ENCODE measurements at places on chromosomes 12 and 14.
A peak's percentile ranks its signal among the peaks of the same experiment; 100 is the strongest.

GRCh38 chr12:27504507-27504906 is 19.5 kb upstream of the PPFIBP1 start:
- no peak for DNase-seq

- peak; percentile 19 for DNase-seq
These were observed 126.6 kb upstream of the LRIG3 start for GRCh38 chr12:59046763-59047534.

DNA sequence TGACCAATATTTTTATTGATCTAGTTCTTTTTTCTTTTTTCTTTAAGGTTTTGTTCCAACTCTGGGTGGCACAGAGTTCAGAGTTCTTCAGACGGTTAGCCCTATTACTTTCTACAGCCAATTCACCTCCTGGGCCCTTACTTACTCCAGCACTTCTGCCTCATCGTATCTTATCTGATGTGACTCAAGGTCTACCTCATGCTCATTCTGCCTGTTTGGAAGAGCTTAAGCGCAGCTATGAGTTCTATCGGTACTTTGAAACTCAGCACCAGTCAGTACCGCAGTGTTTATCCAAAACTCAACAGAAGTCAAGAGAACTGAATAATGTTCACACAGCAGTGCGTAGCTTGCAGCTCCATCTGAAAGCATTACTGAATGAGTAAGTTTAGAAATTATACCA is 64.7 kb downstream of the VEZT start:
- no peak for DNase-seq

DNA sequence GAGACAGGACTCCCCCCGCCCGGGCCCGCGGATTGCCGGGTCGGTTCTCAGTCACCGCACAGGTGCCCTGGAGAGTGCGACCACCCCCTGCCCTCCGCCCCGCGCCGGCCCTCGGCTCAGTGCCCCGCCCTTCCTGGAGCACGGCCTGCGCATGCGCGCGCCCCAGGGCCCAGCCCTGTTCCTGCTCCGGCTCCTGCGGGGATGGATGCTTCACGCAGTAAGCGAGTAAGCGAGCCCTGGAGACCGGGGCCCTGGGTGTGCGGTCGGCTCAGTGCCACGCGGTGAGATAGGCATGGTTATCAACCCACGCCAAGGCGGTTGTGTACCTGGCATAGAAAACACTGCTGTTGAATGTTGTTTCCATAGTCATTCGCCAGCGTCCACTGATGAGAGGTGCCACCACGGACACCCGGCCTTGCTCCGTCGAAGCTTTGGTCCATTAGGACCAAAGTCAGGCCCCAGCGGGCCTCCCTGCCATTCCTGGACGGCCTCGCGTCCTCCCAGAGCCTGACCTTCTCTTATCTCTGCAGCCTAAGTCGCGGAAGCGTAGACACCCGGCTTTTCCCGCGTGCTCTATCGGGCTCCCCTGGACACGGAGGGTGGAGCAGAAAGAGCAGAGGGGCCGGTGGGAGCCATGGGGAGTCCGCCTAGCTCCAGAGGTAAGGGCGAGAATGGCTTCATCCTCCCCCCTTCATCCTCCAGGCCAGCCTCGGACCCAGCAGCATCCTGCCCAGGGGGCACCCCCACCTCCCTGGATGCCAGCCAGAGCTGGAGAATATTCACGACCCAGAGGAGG is 90.6 kb downstream of the PAPOLA start:
- DNase-seq, result no peak

DNA sequence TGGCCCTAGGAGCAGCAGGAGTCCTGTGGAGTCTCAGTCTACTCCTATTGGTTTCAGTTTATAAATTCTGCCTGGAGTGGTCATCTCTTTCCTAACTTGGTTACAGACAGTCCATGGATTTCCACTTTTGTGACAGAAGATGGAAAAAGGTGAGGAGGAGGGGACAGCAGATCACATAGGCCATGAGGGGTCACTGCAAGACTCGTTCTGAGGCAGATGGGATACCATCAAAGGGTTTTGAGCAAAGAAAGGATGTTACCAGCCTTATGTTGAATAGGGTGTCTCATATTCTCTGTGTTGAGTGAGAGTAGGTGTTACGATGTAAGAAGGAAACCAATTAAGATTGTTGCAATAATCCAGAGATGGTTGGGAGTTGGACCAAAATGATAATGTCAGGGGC is 15.3 kb downstream of the PDE3A start:
- DNase-seq, result no peak

DNA sequence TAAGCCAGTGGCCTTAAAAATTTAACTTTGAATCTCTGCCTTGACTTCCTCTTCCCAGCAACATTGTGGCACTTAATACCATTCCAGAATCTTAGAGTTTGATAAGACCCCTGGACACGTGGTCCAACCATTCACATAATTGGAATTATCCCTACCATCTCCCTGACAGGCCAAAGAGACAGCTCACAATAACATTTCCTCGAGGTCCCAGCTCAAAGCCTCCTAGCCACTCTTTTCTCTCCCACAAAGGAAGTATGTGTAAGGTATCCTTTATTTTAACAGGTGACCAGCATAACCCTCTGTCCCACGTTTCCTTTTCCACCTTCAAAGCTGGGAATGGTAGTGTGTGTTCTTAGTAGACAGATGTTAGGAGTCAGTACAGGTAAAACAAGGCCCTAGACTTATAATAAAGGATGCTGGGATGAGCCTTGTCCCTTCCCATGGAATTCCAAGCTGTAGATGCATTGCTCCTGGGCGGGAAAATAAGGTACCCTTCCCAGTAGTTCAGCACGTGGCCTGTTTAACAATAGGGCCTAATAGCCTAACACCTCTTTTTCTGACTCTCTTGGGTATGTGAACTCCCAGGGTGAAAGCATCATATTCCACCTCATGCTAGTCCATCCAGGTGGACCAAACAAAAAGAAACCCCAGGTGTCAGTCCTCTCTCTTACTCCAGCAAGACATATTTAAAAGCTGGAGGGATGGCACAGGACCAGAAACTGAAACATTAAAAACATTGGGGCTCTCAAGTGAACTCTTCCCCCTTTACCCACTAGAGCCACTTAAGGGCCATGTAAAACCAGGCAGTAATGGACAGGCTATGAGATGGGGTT is 37.5 kb upstream of the COL2A1 start:
- no peak for DNase-seq

DNA sequence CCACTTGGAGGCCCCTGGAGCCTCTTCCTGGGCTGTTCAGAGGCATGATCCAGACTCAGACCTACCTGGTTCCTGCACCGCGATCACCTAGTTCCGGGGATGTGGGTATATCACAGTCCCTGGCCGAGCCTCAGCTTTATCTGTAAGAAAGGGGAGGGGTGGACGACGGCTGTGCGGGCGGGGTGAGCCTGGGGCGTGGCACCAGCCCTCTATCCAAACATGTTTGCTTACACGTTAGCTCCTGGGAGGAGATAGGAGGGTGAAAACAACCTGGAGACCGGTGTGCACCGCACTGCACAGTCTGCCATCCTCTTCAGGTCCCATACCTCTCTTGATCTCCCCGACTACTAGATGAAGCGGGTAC is 1.2 kb downstream of the ANKRD9 start:
- peak; percentile 67 for DNase-seq

- DNase-seq, result no peak
These were observed 80.3 kb downstream of the NKX2-1 start for GRCh38 chr14:36439766-36440165.

GRCh38 chr12:65496617-65497016 is 218.1 kb downstream of the MSRB3 start:
- no peak for DNase-seq

DNA sequence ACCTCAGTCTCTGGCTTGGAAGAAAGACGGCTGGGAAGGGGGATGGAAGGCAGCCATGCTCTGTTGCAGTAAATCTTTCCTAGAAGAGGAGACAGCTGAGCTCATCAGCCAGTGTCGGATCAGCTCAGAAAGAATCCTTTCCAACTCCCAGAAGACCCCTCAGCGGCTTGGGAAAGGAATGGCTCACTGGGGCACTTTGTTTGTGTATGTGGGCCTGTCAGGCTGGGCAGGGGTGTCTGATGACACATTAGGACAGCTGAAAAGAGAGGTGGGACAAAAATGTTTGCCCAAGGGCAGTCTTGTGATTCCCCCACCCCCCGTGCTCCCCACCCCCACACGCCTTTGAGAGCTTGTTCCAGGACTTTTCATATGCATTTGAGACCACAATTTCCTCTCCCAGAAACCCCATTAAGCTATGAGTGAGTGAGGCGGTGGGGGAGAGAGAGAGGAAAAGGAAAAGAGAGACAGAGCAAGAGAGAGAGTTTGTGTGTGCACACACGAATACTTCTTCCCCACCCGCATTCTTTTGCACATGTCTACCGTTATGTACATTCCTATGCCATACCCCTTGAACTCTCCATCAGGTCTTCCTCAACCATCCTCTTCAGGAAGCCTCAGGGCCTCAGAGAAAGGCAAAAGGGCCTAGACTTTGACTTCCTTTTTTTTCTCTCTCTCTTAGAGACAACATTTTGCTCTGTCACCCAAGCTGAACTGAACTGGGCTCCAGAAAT is 198.9 kb downstream of the ZFP36L1 start:
- peak; percentile 24 for DNase-seq

GRCh38 chr14:49999146-49999761 is 106.4 kb downstream of the ARF6 start:
- peak; percentile 74 for DNase-seq

GRCh38 chr12:69338936-69339335 is 9.2 kb upstream of the LYZ start:
- DNase-seq, result no peak

DNA sequence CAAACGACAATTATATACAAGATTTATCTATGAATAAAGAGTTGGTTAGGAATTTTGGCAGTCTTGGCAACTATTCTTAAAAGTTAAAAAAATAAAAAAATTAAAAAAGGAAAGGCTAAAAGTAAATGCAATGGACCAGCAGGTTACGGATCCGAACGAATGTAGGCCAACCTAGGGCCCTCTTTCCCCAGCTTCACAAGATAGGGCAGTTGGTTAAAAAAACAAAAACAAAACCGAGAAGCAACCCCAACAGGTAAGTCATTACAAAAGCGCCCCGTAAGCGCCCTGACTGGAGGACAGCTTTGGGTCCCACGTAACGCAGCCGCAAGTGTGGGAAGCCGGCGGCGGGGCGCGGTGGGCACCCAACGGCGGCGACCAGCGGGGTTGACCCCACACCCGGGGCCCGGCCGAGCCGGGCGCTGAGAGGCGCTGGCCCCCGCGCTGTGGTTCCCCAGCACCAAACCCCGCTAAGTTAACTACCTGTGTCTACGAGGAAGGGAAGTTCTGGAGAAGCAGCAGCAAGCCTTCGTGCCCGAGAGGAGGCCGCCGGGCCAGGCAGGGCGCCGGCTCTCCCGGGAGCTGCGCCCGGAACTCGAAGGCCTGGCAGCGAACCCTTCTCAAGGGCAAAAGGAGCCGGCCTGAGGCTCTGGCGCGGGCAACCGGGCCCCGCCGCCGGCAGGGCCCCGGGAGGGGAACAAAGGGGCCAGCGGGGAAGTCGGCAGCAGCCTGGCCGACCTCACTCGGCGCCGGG is 882 bp downstream of the HECTD1 start:
- DNase-seq, result no peak

DNA sequence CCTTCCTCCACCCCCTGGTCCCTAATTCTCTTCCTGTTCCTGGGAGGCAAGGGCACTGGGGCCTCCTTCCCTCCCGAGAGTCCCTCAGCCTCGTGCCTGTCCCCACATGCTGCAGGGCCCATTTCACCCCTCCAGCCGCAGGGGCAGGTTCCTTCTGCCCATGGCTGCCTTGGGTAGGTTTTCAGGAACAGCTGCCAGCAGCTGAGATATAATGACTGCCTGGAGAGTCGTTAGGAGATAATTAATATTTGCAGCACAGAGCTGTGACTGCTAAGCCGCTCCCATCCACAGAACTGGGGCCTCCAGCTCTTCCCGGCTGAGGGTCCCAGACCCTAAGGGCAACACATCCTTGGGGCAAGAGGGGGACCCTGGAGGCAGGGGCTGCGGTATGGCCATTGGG is 211.9 kb upstream of the LHX5 start:
- DNase-seq, result no peak

DNA sequence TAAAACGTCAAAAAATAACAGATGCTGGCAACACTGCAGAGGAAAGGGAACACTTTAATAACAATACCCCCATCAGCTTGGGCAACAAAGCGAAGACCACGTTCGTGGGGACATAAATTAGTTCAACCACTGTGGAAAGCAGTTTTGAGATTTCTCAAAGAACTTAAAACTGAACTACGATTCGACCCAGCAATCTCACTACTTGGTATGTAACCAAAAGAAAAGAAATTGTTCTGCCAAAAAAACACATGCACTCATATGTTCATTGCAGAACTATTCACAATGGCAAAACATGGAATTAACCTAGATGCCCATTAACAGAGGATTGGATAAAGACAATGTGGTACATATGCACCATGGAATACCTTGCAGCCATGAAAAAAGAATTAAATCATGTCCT is 81.2 kb upstream of the RAP1B start:
- DNase-seq, result no peak

- DNase-seq, result no peak
These were observed 149.2 kb downstream of the ZFP36L1 start for GRCh38 chr14:68643673-68644072.

DNA sequence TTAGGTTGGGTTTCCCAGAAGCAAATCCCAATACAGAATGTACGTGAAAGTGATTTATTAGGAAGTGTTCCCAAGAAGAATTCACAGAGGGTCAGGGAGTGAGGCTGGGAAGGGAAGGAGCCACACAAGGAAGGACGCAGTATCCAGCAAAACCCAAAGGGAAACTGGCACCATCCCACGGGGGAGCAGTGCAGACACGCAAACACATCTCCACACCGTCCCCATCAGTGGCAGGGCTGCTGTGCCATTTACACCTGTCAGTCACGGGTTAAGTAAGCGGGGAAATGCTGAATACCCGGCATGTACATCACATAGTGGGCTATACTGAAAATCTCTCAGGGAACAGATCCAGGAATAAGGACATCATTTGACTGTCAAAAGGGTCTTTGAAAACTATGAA is 93.9 kb downstream of the SLC38A1 start:
- no peak for DNase-seq

DNA sequence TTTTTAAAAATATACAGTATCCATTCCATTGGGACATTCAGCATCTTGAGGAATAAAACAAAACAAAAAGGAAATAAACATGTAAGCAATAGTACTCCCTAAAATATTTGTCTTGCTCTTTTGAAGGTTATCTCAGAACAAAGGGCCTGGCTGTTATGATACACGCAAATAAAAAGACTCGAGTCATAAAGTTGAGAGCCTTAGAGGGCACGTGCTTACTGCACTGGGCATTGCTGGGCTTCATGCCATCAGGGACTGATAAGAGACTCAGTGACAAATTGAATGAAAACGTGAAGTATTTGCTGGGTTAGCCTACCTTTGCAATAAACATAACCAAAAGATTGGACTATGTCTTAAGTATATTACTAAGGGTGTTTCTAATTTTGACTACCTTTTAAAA is 118.9 kb downstream of the SLC35F4 start:
- DNase-seq, result peak; percentile 59

DNA sequence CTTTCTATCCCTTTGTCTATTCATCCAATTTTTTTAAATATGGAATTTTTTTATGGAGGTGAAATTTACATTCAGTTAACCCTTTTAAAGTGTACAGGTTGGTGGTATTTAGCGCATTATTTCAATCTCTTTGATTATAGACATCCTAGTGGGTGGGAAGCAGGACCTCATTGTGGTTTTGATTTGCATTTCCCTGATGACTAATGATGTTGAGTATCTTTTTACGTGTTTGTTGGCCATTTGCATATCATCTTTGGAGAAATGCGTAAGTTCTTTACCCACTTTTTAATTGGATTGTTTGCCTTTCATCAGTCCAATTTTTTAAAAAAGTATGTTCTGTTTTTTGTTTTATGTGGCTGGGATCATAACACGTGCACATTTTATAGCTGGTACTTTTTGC is 20.8 kb downstream of the PAPLN start:
- no peak for DNase-seq
